ENCODE measurements at places on chromosomes 4 and X.

- no peak for DNase-seq
These were observed 24.0 kb downstream of the ABCB7 start for GRCh38 chrX:75131973-75132627.

- no peak for DNase-seq
These were observed 251.2 kb downstream of the PAPSS1 start for GRCh38 chr4:107468812-107469211.

DNA sequence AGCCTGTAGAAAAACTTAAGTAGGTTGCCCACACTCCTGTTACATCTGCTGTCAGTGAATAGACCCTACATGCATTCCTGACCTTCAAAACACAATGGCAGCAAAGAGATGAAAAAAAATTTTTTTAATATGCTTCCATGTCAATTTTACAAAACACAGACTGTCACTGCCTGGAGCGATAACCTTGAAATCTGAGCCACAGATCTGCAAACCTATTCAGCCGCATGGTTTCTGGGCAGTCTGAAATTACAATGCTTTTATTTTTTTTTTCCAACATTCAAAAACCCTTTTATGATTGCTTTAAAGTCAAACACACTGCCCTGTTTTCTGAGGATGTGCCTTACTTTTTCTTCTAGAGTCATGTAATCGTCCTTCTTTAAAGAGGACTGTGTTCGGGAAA, 264.9 kb upstream of the PUDP start:
- no peak for DNase-seq

GRCh38 chr4:47510506-47511143, 25.6 kb downstream of the ATP10D start:
- no peak for DNase-seq

DNA sequence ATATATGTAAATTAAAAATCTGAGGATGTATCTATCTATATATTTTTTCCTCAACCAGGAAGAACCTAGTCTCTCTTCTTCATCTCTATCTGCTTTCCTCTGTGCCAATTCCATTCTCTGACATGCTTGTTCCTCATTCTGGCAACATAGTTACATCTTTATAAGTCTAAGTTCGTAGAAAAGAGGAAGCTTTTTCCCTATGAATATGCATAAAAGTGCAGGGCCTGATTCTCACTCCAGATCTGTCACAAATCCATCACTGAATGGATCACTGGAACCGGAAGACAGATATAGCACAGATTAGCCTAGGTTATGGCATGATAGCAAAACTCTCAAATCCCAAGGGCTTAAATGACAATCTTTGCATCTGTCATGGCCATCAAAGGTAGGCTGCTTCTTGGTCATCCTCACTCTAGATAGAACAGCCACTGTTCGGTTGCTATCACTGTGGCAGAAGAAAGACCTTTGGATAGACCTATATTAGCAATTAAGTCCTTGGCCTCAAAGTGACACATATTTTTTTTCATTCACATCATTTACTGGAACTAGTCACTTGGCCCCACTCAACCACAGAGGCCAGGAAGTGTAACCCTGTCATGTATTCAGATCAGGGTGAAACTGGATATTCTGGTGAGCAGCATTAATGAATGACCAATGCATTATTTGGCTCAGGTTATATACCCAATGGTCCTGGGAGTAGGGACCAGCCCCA, 22.2 kb downstream of the DTHD1 start:
- no peak for DNase-seq

DNA sequence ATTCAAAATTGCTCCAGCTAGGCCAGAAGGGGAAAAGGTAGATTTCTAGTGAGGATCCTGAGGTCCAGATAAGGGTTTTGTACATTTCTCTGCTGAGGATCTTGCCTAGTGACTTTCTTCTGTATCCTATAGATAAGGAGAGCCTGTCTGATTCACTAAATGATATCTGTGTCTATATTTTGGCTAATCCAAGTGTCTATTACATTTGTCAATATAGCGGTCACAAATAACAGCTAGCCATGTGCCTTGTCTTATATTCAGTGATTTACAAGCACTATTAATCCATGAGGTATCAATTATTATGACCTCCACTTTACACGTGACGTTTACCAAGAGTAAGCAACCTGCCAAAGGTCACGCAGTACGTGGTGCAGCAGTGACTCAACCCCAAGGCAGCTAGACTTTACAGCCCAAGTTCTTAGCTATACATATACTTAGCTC, 41.6 kb downstream of the TMEM165 start:
- no peak for DNase-seq

DNA sequence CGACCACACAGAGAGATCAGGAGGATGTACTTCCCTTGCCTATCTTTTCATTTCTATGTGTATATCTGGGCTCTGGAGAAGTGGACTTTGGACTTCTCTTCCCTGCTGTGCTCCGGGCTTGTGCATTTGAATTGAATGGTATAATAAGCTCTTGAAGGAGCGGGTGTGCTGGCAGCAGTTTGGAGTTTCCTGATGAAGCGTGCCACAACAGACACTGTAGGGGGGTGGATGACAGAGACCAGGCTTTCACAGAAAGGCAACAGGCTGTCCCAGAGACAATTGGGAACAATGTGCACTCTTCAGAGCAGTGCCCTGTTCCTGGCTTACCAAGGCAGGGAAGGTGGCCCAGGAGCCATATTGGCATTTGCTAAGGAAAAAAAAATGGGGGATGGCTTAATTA, 170.1 kb downstream of the FRMPD4 start:
- no peak for DNase-seq

DNA sequence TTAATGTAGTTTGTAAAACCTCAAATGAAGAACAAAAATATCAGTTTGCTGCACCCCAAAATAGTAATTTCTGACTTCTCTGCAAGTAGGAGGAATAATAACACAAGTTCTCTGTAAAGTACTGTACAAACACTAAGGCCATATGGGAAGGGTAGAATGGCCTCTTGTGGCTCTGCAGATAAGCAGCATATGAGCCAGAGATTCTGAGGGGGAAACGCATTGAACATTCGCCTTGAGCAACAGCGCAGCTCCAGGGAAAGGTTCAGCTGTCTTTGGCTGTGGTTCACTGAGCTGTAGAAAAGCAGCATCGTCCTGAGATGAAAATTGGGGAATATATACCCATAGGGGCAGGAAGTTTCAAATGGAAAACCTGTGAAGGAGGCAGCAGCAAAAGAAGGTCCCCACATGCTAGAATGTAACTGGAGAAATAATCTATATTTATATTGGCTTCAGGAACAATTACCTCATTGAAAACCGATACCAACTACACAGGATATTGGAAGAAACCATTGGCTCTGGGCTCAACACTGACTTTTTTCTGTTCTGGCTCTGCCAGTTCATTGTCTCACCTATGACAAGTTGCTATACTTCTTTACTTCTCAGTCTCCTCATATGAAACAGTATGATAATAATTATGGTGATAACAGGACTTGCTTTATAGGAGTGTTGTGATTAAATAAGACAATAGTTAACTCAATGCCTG, 357.6 kb upstream of the CPEB2 start:
- no peak for DNase-seq

GRCh38 chr4:129515356-129515755, 419.4 kb downstream of the C4orf33 start:
- DNase-seq = no peak

GRCh38 chr4:147941373-147941772, 209.5 kb downstream of the ARHGAP10 start:
- DNase-seq = no peak

DNA sequence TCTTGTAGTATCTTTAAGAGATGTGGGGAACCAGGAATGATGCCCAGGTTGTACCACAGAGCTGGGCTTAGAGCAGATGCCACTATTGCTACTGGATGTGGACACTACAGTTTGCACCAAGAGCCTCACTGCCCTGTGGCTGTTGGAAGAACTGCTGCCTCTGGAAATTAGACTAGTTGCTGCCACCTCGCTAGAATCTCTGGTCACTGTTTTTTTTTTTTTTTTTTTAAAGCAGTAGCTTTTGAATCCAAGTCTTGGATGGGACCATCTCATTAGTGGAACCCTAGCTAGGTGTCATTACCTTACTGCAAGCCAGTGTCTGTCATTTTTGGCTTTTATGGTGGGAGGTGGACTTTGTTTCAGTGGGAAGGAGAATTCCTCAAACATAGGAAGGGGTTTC, 105.5 kb downstream of the ARHGAP10 start:
- DNase-seq = no peak

GRCh38 chr4:8759987-8760386, 111.7 kb downstream of the HMX1 start:
- no peak for DNase-seq

DNA sequence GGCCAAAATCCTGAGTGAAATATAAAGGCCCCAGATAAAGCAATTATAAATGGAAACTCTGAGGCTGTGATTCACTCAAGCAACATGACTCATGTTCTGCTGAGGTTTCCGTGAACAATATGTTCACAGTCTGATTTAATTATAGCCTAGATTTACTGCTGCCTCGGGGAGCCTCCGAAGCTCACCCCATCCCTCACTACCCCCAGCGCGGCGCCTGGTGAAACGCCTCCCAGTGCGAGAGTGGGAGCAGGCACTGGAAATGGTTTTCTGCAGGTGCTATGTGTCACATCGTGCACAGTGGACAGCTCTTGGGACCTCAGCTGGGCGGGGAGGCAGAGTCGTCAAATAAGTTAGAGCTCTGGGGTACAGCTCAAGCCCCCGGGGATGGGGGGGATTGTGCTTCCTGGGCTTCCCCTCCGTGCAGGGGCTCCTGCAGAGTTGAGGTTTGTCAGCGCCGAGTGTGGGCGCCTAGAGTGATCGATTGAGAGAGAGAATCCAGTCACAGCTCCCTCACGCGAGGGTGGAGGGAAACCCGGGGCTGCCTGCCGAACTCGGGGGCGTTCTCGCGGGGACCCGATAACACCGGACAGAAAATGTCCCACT, 110.6 kb downstream of the PHKA2 start:
- DNase-seq = no peak

DNA sequence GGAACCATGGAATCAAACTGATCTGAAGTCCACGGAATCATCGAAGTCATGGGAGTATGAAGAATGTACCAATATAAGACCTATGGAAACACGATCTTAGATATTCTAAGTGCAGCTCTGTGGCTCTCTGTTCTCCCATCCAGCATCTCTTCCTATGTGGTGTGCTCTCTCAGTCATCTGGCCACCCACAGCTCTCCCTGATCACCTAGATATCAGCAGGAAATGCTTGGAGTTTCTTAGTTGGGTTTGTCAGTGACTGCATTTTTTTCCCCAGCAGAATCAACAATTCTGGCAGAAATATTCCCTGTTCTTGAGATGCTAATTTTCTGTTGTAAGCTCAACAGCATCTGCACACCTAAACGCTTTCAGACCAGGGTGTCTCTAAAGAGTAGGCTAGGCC, 94.1 kb downstream of the GC start:
- no peak for DNase-seq

DNA sequence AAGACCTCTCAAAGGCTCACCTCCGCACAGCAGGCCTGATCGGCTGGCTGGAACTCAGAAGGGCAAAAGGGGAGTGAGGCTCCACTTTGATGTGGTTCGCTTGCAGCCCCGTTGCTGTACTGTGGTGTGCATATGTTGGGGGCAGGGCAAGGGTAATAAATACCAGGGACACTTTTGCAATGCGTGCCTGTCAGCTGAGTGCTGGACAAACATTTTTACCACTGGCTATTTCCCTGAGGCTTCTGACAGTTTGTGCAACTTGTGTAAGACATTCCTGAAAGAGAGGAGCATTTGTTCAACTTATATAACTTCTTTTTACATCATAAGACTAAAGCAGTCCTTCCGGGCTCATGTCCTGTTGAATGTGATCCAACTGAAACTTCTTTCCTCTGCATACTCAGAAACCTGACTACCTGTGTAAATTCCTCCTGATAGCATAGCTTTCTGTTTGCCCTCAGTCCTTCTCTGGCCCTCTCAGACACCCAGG, 82.3 kb downstream of the SPRY1 start:
- no peak for DNase-seq

DNA sequence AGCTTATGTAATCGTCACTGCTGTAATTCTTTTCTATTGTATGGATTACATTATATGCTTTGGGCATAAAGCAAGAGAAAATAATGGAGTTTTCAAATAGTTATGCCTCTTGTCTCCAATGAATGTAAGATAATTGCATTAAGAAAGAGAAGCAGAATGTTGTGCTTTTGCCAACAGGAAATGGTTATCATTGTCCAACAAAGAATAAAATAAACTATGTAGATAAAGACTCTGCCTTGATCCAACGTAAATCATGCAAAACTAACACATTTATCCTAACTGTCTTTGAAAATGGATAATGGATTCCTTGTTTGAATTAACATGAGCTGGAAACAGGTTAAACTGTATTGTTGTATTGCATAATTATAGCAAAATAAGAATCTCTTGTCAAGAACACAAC, 1709.0 kb downstream of the PCDH7 start:
- DNase-seq = no peak

- DNase-seq = no peak
These were observed 49.5 kb upstream of the TMLHE start for GRCh38 chrX:155662282-155662681.

DNA sequence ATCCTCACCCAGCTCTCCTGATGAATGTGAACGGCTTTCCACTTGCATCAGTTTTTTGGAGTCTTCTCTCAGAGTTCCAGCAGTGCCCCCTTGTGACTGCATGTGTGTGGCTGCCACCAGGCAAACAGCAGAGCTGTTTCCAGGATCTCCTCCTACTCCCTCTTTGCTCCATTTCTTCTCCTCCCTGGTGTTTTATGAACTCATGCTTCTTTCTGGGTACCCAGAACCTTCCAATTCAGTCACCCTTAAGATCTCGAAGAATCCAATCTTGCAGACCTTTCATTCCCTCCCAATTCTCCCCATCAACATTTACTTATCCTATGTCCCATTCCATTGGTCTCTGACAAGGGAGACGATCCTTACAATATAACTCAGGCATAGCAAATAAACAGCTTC, 6.8 kb upstream of the TCEANC start:
- DNase-seq = no peak

- DNase-seq = no peak
These were observed 557.2 kb upstream of the GRID2 start for GRCh38 chr4:91746551-91746950.

GRCh38 chrX:154655786-154656185, 2.4 kb upstream of the CTAG2 start:
- DNase-seq = no peak

DNA sequence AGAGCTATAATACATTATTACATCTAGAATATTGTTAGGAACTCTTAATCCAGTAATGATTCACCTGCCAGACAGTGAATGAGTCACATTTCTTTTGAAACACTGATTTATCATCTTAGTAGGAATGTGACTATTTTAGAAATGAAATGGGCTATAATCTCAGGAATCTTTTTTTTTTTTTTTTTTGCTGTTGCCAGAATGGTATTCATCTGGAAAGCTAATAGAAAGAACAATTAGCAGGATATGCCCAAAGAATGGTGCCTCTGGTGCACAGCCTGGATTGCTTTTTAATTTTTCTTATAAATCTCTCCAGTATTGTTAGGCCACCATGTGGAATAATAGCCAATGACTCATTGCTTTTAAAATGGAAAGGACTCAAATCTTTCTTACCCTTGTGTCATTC, 181.1 kb upstream of the SMIM31 start:
- no peak for DNase-seq

DNA sequence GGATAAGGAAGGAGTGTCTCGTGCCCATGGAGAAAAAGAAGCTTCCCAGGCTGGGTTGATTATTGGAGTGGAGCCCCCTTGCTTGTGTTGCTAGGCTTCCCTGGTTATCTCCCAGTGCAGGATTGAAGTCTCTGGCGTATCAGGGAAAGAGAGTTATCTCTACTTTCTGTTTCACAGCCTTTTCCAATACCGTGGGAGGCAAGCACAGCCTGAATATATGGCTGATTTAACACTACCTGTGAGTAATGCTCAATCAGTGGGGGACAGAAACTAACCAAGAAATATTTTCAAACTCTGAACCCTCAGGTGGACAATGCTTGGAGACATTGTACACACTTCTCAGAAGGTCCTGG, 65.2 kb downstream of the SERPINA7 start:
- no peak for DNase-seq

- DNase-seq = no peak
These were observed 72.6 kb downstream of the SMARCA5 start for GRCh38 chr4:143586080-143586479.
